Fibroblast of skin of scalp (primary cell): ENCODE measurements at places on chromosomes 13 and 19.

- no peak for DNase-seq
These were observed 350.9 kb upstream of the TMTC4 start for GRCh38 chr13:101025519-101025918.

DNA sequence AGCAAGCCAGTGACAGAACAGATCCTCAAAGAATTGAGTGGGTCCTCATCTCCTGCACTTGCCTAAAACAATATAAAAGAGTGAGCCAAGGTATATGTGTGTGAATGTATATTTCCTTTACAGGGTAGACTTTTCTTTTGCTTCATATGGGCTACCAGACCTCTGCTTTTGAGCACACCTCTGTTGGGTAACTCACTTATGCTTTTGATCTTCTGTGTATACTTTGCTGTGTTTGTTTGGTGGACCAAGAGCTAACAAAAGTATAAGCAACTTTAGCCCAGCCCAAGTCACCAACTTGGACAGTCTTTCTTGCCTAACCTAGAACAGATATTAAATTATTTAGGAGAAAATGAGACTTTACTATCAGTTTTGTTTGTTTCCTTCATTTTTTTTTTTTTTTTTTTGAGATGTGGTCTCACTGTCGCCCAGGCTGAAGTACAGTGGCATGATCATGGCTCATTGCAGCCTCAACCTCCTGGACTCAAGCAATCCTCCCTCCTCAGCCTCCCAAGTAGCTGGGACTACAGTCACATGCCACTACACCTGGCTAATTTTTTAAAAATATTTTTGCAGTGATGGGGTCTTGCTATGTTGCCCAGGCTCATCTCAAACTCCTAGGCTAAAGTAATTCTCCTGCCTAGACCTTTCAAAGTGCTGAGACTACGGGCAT is 513.1 kb downstream of the DCT start:
- no peak for DNase-seq

DNA sequence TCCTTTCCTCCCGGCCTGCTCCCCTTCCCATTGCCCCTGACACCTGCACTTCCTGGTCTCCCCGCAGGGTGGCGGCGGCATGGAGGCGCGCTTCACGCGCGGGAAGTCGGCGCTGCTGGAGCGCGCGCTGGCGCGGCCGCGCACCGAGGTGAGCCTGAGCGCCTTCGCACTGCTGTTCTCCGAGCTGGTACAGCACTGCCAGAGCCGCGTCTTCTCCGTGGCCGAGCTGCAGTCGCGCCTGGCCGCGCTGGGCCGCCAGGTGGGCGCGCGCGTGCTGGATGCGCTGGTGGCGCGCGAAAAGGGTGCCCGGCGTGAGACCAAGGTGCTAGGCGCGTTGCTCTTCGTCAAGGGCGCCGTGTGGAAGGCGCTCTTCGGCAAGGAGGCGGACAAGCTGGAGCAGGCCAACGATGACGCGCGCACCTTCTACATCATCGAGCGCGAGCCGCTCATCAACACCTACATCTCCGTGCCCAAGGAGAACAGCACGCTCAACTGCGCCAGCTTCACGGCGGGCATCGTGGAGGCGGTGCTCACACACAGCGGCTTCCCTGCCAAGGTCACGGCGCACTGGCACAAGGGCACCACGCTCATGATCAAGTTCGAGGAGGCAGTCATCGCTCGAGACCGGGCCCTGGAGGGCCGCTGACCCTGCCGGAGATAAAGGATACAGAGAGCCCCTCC is 1.7 kb downstream of the TRAPPC5 start:
- DNase-seq = no peak

DNA sequence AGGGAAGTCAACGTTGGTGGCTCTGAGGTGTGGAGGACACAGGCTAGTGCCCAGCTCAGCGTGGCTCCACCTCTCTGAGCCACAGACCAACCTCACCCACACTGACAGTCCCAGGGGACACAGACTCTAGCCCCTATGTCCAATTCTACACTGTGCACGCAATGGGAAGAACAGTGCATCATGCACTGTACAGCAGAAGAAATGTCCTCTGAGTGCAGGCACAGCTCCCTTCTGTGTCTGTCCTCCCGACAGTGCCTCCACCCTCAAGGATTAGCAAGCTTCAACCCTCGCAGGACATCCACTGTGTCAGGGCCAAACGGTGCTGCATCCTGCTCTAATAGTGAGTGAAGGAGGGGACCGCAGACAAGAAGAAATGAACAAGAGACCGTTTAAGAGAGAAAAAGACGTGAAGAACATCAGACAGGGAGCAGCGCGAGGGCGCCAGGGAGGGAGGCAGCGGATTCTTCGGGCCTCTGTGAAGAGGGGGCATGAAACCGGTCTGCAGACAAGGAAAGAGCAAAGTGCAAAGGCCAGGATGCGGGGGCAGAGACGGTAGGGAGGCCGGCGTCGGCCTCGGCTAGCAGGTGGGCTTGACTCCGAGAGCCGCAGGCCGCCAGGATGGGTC is 681 bp downstream of the ZNF837 start:
- DNase-seq = no peak

DNA sequence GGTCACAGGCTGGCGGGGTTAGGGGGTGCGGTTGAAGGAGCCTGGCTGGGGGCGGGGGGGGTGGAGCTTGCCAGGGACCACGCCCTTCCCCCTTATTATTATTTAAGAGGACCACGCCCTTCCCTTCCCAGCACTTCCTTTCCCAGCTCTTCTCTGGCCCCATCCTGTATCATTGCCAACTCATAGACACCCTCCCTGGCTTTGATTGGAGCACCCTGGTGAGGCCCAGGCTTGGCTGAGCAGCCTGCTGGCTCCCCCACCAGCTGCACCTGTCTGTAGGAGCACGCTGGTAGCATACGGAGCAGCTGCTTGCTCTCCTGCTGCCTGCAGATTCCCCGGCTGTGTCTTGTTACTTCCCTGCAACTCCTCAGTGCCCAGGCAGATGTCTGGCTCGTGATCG is 62.5 kb upstream of the PDX1 start:
- DNase-seq = no peak

DNA sequence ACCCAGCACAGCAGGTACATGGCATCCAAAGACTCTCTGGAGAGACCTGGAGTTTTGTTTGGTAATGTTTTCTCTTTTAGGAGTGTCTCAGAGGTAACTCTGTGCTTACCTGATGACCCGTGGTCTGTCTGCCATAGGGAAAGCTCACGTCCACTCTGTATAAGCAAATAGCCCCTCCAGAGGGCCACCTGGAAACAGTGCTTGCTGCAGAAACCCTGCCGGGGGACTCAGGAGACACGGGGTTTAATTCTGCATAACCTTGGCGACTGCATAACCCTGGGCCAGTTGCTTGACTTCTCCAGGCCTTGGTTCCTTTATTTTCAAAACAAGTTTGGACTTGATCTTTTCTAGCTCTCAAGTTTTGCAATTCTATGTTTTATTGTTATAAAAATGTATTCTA is 187.2 kb upstream of the SOX1 start:
- no peak for DNase-seq

- peak; percentile 100 for DNase-seq
These were observed 9.1 kb upstream of the OLFM2 start for GRCh38 chr19:9945319-9945966.

DNA sequence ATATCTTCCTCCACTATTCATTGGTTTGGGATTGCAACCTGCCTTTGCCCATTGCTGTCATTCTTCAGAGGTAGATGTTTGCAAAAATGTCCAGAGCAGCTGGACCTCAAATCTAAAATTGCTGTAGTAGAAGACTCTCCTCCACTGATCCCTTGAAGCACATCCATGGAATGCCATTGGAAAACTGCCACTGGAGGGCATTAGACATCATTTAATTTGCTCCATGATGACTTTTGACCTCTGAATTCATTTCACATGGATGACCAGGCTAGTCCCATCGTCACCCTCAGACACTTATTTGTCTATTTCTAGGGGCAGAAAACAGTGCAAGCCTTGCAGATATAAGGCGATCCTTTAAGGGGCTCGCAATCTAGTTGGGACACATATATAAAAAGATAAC is 33.9 kb upstream of the FLT1 start:
- DNase-seq = no peak

DNA sequence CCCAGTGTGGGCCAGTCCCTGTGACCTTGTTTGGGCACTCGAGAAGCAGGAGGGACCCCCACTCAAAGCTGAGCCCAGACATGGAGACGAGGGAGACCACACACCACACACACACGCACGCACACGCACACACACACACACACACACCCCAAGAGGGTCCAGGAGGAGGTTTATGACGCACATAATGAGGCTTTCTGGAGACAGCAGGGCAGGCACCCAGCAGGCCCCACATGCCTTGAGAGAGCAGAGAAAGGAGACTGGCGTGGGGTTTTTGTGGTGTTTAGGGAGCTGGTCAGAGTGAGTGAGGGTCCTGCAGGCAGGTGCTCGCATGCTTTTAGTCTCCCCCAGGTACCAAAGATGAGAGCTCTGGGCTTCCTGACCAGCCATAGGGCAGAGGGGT is 42.4 kb downstream of the GPR12 start:
- DNase-seq = no peak

GRCh38 chr19:4376671-4376990 is 23.7 kb downstream of the SH3GL1 start:
- DNase-seq = no peak

DNA sequence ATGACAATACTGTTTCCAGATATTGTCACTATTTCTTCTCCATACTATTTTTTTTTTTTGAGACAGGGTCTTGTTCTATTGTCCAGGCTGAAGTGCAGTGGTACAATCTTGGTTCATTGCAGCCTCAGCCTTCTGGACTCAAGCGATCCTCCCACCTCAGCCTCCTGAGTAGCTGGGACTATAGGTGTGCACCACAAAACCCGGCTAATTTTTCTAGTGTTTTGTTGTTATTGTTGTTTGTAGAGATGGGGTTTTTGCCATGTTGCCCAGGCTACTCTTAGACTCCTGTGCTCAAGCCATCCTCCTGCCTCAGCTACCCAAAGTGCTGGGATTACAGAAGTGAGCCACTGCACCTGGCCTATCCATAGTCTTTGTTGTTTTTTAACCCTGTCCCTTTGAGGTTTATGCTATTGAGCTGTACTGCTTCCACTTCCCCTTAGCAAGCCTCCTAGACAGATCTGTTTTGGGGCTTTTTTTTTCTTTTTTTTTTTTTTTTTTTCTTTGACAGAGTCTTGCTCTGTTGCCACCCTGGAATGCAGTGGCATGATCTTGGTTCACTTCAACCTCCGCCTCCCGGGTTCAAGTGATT is 27.6 kb upstream of the MAP3K10 start:
- DNase-seq = no peak

- no peak for DNase-seq
These were observed 7.7 kb upstream of the NANOS3 start for GRCh38 chr19:13869281-13869680.

DNA sequence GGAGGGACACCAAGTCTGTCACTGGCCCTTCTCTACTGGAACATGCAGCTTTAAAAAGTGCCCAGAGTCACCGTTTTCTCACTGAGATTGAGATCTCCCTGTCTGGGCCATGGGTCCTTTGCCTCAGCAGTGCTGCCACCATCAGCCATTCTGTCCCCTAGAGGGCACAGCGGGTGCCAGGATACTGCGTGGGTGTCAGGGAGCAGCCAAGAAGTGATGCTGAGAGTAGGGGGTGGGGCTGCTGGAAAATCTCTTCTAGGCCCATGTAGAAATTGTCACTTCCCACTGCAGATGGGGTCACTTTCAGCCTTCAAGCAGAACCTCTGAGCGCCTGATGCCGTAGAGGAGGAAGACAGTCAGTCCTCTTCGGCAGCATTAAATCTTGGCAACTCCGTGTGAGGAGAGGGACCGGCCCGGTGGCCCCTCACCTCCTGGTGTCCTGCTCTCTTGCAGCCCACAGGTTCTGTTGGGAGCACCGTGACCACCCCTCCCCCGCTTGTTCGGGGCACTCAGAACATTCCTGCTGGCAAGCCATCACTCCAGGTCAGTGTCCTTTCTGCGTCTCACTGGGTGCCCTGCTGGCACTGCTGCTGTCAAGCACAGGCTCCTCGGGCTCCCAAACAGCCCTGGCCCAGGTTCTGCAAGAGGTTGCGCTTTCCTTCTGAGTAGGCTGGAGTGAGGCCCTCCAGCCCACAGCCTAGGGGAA is 21.4 kb downstream of the TSSK6 start:
- DNase-seq = no peak

- peak; percentile 54 for DNase-seq
These were observed 88.4 kb upstream of the IRS2 start for GRCh38 chr13:109874484-109875454.

- no peak for DNase-seq
These were observed 21.4 kb downstream of the MAP4K1 start for GRCh38 chr19:38596057-38596981.

GRCh38 chr13:106425661-106426060 is 109.8 kb downstream of the EFNB2 start:
- no peak for DNase-seq

GRCh38 chr19:35219008-35219407 is 9.5 kb downstream of the FAM187B start:
- DNase-seq = no peak

- no peak for DNase-seq
These were observed 2.6 kb upstream of the PDE4A start for GRCh38 chr19:10417541-10418234.

GRCh38 chr13:100917011-100917410 is 242.4 kb upstream of the TMTC4 start:
- DNase-seq = no peak

- DNase-seq = no peak
These were observed 186.2 kb downstream of the FOXO1 start for GRCh38 chr13:40480012-40480914.
